ENCODE measurements at places on chromosomes 4 and X.
A peak's percentile ranks its signal among the peaks of the same experiment; 100 is the strongest.

DNA sequence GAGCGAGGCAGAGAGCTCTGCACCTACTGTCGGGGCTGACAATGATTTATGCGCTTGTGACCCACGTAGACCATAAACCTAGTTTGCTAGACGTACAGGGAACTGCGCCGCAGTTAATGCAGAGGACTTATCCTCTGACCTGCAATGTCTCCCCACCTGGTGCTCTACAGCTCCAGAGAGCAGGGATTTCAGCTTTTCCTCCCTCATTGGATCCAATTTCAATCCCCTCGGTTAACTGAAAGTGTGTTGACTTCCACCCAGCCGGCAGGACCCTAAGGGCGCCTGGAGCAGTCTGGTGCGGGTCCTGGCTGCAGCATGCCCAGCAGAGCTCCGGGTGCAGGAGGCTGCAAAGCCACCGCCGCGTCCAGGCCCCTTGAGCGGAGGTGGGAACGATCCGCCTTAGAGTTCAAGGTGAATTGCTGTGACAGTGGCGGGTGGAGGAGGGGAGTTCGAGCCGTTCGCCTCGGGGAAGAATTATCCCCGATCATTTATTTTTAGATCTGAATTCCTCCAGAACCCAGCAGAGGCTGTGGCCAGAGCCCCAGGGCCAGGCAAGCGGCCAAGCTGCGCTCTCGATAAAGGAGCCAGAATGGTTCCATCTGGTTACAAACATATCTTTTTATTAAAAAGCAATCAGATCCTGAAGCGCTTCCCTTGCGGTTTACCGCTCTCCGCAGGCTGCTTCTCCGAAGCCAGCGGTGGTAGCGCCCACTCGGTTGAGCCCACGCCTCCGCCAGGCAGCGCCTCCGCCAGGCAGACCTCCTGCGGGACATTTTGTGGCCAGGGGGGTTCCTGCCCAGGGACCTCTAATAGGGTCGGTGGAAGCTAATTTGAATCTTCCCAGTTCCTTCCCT lies 66.0 kb downstream of the FBXO8 start:
- DNase-seq = peak; percentile 15

DNA sequence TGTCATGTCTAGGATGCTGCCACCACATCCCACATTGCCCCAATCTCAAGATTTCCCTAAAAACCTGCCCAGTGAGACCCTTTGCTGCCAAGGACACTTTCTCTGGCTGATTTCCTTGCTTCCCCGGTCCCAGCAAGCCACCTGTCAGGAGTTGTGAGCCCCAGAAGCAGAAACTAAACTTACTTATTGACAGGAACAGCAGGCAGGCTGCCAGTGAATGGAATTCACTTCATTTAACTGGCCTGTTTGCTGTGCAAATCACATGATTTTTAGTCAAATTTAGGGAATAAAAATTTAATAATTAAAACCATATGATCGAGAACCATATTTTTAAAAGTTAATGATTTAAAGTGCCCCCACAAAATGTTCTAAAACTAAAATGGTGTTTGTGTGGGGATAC lies 48.5 kb downstream of the MAMLD1 start:
- DNase-seq = no peak

- peak; percentile 3 for DNase-seq
Observed at GRCh38 chr4:71974681-71975080, 57.1 kb upstream of the NPFFR2 start.

DNA sequence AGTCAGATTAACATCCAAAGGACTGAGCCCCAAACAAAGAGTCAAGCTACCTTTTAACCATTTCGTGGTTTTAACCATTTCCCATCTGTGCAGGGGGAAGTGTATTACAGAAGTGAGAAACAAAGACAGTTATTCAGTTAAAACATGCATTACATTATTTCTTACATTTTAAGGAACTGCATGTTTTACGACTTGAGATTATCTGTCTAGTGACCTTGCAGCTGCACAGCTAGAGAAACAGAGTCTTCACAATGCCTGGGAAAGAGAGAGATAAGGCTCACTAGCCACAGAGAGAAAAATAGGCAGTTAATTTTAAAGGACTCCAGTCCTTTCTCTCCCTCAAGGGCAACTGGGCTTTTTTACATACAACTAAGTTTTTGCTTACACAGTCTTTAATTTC lies 48.7 kb upstream of the KLHL4 start:
- no peak for DNase-seq

- no peak for DNase-seq
Observed at GRCh38 chr4:136750897-136751296, 781.4 kb downstream of the PCDH18 start.

DNA sequence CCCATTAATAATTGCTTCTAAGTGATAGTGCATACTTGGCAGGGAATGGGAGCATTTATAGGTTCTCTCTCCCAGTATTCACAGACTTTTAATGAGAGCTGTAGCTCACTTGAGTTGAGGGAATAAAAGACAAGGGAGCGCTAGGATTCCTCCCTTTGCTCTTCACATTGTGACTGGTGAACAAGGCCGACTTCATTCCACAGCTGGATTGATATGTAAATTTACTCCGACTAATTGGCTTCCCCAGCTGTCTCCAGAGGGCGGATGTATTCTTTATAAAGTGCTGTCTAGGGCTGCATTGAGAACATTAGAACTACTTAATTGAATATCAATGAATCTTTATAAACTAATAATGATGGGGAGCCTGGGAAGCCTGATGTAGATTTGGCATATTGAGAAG lies 63.4 kb downstream of the GPR50 start:
- DNase-seq = no peak

DNA sequence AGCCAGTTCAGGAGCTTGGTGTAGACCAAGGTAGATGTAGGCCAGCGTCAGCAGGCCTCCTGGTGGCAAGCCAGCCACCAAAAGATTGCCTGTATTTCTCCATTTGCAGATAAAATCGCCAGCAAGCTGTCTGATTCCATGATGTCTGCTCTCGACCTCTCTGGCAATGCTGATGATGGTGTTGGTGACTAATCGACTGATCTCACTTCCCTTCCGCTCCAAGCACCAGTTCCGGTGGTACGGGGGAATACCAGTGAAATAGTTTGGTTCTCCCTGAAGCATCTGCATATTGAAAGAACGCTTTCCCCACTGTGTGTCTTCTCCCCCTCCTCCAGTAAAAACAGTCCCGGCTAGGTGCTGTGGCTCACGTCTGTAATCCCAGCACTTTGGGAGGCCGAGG lies 30.4 kb downstream of the GNL3L start:
- DNase-seq = no peak

DNA sequence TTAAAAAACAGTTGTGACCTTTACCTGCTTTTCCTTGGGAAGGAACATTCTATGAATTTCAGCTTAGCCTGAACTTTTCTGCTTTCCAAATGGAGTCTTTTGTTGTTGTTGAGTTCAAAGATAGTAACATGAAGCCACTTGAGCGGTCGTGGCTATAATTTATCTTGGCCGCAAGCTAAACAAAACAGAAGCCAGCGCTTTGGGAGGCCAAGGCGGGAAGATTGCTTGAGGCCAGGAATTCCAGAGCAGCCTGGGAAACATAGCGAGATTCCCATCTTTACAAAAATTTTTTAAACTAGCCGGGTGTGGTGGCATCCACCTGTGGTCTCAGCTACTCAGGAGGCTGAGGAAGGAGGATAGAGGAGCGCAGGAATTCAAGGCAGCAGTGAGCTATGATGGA lies 29.9 kb downstream of the TKTL1 start:
- no peak for DNase-seq

- no peak for DNase-seq
Observed at GRCh38 chr4:113316879-113317278, 267.4 kb downstream of the ANK2 start.

- DNase-seq = no peak
Observed at GRCh38 chr4:139528377-139529005, 27.5 kb downstream of the SETD7 start.

GRCh38 chrX:120335289-120335688 lies 24.0 kb upstream of the TMEM255A start:
- DNase-seq = no peak

DNA sequence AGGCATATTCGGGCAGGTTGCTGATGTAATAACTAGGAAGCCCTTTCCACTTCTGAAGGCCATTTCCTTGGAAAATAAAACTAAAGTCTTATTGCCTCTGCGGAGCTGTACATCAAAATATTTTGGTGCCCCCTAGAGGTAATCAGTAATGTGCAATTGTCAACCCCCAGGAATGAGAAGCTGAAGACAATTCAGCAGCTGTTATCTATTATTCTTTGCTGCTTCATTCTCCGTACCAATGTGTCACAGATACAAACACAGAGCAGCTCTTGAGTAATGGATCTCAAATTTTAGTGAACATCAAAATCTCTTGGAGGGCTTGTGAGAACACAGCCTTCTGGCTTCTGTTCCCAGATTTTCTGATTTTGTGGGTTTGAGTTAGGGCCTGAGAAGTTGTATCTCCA lies 3.5 kb upstream of the SLIT2 start:
- DNase-seq = peak; percentile 80
